NCI-H2029 treated with DMSO at 0.1 percent for 48 hours (cell line): ENCODE measurements at places on chromosomes 5 and 9.

DNA sequence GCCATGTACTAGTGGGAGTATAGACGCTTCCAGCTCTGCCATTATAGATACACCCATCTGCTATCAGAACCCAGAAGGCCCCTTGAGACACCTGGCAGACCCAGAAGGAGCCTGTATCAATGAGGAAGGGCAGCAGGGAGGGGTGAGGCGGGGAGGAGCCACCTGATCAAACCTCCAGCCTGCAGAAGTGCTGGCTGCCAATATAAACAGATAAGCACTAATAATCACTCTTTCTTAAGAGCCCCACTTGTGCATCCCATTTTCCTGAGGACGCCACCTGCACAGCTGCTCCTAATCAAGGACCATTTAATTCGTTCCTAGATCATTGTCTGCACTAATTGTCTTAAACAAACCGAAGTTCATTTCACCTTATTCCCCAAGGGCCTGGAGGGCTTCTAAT lies 75.0 kb upstream of the NEK6 start:
- peak; percentile 89 for DNase-seq

DNA sequence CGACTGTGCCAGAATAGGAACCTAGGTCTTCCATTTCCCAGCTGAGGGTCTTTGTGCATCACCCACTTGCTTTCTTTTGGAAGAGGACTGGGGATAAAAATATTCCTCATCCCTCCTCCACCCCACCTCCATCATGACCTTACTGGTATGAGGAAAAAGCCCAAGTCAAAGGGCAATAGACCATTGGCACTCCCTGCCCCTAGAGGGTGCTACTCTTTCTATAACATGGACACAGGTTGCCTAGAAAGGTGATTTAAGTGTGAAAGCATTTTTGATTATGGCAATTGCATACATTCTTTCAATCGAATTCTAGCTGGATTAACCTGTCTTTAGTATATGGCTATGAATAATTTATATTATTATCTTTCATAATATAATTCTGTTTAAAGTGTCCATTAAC lies 22.8 kb upstream of the ZNF618 start:
- peak; percentile 3 for DNase-seq

- no peak for DNase-seq
These were observed 20.2 kb downstream of the ORM2 start for GRCh38 chr9:114349713-114350480.

DNA sequence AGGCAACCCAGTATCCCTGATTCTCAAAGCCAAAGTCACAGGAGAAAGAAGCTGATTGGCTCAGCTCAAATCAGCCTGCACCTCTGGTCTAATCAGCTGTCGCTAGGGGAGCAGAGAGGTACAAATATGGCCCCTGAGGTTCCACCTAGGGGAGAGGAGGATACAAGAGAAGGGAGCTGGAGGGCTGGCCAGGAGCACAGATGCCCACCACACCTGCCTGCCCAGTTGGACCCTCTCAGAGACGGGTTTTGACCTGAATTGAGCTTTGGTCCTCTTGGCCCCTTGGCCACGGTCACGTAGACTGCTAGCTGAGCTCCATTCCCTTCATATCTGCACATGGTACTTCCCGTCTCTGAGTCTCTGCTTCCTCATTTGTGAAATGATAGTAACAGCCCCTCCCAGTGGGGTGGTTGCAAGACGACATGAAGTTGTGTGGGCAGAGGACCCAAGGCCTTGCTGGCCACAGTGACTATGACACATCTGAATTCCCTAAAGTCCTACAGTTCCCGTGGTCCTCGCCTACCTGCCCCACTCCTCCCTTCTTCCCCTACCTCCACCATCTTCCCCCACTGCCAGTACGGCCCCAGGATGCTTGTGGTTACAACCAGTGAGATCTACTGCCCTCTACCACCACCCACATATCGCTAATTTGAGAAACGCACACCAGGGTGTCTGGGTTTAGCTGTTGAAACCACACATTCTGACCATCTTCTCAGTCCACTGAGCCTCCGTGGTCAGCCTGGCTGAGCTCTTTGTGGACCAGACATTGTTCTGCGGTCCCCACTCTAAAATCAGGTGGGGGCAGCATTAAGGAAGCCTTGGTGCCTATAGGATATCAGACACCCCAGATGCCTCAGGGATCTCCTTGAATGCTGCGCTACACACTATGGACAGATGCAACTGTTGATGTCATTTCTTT lies 60.3 kb upstream of the NEK6 start:
- no peak for DNase-seq

GRCh38 chr5:14665101-14665822 lies 744 bp downstream of the OTULIN start:
- DNase-seq = no peak

DNA sequence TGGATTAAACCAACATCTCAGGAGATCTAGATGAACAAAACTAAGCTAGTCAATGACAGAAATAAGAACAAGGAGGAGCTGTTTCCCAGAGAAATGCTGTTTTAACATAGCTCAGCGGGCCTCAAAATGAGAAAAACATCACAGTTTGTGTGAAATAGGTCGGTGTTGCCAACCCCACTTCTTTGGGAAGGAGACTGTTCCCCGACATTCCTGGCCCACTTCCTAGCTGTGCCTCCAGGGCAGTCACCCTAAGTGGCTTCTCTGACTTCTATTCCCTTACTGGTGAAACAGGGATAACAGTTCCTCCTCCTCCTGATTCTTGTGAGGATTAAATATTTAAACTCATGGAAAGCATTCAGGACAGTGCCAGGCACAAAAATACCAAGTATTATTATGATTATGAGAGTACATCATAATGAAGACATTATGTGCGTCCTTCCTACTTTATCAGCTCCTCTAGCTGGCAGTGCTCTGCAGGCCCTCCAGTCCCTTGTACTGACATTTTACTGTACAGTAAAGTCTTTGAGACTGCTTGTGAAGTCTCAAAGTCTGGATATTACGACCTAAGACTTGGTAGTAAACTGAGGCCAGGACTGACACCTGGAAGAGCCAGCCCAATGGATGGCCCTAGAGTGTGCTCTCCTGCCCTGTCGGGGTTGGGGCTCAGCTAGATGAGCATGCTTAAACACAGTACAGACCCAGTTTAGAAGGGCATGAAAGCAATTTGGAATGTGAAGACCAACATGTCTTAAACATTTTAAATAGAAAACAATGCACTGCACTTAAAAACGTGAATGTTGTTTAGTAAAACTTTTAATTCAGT lies 7.3 kb downstream of the ISCA1 start:
- DNase-seq = no peak

DNA sequence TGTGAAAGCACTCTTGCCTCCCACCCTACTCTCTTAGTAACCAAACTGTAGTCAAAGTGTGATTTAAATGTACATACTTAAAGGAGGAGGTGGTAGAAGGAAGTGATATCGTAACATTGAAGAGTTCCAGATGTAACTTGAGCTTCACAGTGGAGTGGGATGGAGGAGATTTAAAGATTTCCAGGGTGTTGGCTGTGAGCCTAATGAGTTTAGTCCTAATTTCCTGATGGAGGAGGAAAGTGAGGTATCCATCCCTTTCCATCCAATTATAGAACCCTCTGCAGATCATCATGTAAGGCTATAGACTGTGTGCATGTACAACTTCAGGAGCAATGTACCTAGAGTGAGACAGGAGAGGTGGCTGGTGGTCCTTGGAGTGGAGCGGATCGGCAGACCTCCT lies 1163.9 kb upstream of the SEMA6A start:
- DNase-seq = no peak

DNA sequence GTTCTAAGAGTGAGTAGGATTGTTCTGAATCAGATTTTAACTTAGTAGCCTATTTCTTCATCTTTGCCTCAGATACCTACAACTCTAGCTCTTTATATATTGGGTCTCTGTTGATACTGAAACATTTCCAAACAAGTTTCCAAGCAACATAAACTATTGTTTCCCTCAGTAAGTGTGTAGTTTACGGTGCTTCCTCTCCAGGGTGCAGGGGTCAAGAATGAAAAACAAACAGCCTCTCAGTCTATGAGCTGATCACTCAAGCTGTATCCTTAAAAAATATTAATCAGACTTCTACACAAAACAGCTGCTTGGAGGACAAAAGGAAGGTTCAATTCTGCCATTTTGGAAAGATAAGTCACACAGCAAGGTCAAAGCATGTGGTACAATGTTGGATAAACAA lies 75.0 kb downstream of the ADAMTS12 start:
- DNase-seq = no peak

- DNase-seq = no peak
These were observed 34.8 kb downstream of the GSN start for GRCh38 chr9:121302786-121303185.

GRCh38 chr5:80754900-80755299 lies 100.1 kb upstream of the DHFR start:
- DNase-seq = no peak

DNA sequence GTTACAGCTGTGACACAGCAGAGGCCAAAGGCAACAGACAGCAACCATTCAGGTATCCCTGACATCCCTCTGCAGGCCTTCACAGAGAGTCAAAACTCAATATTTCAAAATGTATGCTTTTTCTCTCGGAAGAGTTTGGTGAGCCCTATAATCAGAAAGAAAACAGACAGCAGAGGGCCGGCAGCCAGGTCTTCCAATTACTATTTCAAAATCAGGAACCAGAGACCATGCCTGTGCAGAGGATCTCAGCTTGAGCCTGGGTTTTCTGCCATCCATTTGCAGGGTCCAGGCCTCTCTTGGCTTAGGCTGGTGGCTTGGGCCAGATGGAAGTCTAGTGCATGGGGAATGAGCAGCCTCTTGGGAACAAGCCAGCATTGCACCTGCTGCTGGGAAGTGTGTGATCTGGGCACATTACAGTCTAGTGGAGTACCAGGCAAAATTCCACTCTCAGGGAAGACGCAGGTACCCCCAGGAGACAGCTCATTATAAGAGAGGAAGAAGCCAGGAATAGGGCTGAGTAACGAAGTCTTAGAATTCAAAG lies 231.3 kb downstream of the ENC1 start:
- peak; percentile 83 for DNase-seq

GRCh38 chr5:132714456-132715307 lies 22.7 kb downstream of the KIF3A start:
- no peak for DNase-seq

DNA sequence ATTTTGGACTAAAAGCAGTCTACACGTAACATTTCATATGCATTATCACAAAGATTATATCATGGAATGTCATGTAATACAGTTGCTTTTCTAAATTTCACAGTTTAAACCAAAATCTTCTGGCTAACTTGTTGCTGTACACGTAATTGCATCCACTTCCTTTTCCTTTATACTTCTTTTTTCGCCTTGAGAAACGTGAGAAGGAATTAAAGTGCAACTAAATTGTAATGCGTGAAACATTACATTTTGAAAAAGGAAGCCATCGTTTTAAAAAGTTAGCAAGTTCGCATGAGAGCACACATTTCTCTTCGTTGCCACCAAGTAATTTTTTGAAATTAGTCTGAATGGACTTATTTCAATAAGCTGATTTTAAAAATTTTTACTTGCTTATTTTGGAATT lies 80.0 kb downstream of the MEGF10 start:
- no peak for DNase-seq

DNA sequence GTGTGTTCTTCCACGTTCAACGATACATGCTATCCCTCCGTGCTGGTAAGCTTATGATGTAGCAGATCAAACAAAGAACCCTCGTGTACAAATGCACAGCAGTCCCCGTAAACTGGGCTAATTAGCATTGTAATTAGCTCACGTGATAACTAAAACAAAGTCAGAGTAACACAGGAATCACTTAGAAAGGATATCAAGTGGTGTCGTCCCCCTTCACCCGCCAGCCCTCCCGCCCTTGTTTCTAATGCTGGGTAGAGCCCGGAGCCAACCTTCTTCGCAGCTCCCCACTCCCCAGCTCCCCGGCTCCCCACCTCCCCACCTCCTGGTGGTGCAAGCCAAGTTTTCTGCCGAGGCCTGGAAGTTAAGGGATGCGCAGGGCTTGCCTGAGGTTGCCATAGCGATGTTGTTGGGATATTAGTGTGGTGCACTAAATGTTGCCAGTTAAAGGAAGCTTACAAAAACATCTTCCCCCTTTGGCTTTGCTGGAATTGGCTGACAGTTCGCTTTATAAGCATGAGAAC lies 357.9 kb upstream of the CCNH start:
- DNase-seq = no peak

- no peak for DNase-seq
These were observed 61.7 kb downstream of the KLF9 start for GRCh38 chr9:70352802-70353201.

- no peak for DNase-seq
These were observed 2.5 kb upstream of the FGF1 start for GRCh38 chr5:142688281-142688989.

DNA sequence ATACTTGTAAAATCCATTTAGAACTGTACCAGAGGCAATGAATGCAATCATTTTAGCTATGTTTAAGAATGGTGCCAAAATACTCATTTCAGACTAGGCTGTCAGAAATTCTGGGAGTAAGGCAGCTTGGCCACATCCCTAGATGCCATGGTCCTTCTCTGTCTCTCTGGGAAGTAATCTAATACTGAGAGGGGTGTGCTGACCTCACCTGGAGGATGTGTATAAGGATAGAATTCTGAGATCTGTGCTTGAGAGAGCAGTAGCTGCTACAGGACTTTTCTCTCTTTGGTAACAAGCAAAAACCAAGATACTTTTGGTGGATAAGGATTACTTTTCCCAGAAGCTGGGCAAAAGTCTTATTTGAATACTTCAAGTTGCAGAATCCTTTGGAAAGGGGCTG lies 68.1 kb upstream of the MRPS30 start:
- DNase-seq = no peak

- DNase-seq = no peak
These were observed 205.0 kb downstream of the SLIT3 start for GRCh38 chr5:169095976-169096375.

- no peak for DNase-seq
These were observed 147.8 kb downstream of the RXRA start for GRCh38 chr9:134474055-134474370.

GRCh38 chr9:89588271-89588879 lies 16.4 kb upstream of the GADD45G start:
- no peak for DNase-seq
